ENCODE measurements at places on chromosomes 5 and 9. TPM values are rescaled to one million over a fixed set of nuclear protein-coding genes. Genes with fewer than 3 reads are reported as not detected.

DNA sequence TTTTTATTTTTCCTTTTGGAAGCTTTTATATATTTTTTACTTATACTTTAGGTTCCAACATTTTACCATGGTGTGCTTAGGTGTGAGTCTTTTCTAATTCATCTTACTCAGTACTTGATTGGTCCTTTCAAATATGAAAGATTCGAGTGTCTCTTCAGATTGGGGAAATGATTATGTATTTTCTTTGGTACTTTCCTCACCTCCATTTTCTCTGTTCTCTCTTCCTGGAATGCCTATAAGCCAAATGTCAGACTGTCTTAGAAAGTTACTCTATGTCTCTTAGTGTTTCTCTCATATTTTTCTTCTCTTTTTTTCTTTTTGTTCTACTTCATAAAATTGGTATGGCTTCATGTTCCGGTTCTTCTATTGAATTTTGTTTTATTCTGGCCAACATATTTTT, 119.6 kb upstream of the SV2C start:
- DNase-seq = no peak

- peak; percentile 93 for DNase-seq
Observed at GRCh38 chr5:33272288-33272687, 168.5 kb upstream of the TARS1 start.

GRCh38 chr5:1021136-1021968, 12.8 kb downstream of the NKD2 start:
- DNase-seq = no peak

- no peak for DNase-seq
Observed at GRCh38 chr9:5767968-5768932, 64.7 kb downstream of the ERMP1 start.

GRCh38 chr9:3299872-3300271, 225.9 kb downstream of the RFX3 start:
- DNase-seq = peak; percentile 2

DNA sequence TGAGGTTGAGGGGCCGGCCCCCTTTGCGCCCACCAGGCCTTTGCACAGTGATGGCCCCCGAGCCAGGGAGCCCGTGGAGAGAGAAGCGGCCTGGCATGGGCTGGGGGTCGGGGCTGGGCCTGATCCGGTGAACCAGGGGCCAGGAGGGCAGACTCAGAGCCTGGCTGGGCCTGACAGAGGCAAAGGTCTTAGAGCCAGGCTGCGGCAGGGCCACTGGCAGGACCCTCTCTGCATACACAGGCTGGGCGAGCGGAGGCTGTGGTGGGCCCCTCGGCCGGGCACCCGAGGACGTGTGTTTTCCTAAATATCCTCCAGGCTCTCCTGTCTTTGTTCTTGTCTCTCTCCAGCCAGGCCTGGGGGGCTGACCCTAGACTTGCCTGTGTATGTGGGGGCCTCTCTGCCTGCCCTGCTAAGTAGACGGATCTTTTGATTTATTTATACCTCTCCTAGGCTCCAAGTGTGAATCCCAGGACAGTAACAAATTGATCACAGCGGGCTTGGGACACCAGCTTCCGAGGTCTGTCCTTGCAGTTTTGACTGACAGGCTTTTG, 933 bp downstream of the NEK6 start:
- no peak for DNase-seq

DNA sequence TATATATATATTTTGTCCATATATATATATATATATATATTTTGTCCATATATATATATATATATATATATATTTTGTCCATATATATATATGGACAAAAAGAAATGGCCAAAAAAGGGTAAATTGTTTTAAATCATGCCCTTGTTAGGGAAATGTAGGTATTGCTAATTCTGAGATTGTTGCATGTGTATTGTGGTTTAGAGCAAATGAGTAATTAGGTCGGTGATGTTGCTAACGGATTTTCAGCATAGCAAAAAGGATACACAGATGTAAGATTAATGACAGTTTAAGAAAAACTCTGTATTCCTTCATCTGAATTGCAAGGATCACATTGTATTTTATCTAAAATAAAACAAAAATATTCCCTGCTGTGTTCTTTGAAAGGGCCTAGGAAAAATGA, 40.2 kb downstream of the OSTF1 start:
- no peak for DNase-seq

DNA sequence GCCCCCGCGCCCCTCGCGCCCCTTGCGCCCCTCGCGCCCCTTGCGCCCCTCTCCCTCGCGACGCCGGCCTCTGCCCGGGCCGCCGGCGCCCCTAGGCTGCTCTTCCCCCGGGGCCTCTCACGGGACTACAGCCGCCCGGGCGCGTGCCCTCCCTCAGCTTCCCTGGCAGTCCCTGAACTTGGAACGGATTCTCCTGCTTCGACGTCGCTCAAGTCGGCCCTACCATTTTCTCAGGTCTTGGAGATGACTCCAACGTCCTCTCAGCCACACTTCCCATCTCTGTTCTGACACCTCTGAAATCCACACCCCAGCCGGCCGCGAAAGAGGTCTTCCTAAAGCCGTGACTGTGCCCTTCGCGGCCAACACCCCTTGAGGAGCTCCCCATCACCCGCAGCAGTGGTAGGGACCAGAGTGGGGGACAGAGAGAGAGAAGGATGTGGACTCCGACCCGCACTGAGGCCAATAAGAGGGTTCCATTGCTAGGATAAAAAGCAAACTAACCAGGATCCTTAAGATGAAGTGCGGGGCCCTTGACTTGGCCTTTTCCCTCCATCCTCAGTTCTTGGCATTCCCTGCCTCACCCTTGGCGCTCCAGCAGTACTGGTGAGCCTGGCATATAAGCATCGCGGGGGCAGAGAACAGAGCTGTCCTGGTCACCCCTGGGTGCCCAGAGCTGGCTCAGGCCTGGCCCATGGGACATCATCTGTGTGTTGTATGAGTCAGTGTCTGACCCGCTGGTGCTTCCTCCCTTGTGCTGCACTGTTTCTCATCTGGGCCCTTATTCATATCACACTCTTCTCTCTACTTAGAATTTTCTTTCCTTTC, 38.6 kb upstream of the GARNL3 start:
- peak; percentile 11 for DNase-seq

DNA sequence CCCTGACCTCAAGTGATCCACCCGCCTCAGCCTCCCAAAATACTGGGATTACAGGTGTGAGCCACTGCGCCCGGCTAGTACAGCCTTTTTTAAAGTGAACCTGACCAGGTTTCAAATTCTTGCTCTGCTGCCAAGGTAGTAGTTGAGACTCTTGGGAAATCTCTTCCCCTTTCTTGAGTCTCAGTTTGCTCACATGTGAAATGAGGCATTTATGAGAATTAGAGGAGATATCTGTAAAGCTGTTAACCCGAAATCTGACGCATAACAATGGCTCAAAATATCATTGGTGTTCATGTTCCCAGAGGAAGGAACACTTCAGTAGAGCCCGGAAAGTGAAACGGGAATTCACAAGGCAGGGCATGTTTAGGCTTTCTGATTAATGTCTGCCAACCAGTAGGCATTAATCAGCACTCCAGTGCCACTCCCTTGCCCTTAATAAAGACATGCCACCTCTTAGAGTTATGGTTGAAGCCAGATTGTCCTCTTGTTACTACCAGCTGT, 1.5 kb downstream of the ARPC5L start:
- DNase-seq = peak; percentile 54

DNA sequence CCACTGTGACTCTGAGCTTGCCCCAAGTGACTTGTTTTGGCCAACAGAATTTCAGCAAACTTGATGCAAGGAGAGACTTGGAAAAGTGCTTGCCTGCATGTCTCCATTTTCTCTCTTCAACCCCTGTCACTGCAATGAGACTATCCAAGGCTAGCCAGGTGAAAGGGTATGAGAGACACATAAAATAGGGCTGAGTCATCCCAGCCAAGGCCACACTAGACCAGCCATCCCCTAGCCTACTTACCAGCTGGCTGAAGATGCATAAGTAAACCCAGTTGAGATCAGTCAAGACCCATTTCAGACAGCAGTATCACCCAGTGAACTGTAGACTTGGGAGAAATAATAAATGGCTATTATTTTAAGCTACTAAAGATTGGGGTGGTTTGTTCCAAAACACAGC, 52.9 kb upstream of the VLDLR start:
- no peak for DNase-seq

DNA sequence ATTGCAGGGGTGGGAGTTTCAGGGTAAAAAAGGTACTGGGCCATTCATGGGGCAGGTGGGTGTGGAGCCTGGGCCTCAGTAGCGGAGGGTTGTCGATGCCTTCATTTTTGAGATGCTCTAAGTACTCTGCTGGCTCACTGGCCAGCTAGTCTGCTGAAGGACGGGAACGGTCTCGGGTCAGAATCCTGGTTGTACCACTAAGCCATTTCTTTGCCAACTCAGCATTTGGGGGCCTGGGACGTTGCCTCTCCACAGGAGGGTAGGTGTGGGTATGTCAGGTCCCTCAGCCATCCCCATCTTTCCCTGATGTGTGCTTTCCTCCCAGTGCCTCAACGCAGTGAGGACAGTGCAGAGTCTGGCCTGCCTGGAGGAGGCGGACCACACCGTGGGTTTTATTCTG, 25.1 kb downstream of the SH3GLB2 start:
- DNase-seq = no peak

GRCh38 chr9:89425024-89425805, 72.7 kb downstream of the SEMA4D start:
- peak; percentile 68 for DNase-seq

DNA sequence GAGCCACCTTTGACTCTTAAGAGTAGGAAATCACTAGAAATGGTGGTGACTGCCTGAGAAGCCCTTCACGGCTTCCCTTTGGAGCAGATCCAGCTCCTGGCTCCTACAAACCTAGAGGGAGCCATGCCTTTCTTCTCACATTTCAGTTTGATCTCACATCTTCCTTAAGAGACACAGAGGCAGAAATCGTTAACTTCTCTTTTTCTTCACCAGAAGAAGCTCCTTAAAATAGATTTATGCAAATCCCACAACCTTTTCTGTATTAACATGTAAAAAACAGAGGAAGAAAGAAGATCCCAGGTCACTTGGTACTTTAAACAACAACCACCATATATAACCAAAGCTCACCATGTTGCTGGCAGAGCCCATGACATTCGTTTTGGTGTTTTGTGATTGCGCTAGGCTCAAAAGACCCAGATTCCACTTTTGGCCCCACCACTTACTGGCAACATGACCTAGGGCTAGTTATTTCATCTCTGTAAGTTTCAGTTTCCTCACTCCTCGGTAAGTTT, 29.6 kb downstream of the PAX5 start:
- no peak for DNase-seq

The GFI1B gene
- total RNA-seq = not detected

The SPATA31D4 gene
- not detected for total RNA-seq

The TXNDC8 gene
- not detected for total RNA-seq

The FPGS gene
- total RNA-seq = 51.0 TPM

The ADAMTS16 gene
- not detected for total RNA-seq

The CARD6 gene
- total RNA-seq = 27.0 TPM

The GMCL2 gene
- total RNA-seq = not detected

All from lung microvascular endothelial cell (primary cell).